ENCODE measurements at places on chromosomes 5 and 9. TPM values are rescaled to one million over a fixed set of nuclear protein-coding genes. Genes with fewer than 3 reads are reported as not detected.

Gene ANKRD20A1
- total RNA-seq = 0.78 TPM

- H3K4me1 ChIP-seq = no peaks in the 10 kb centered on the region
- no peak overlapping the region for H3K27ac ChIP-seq
- no peaks in the 10 kb centered on the region for H3K27me3 ChIP-seq
- no peak overlapping the region for H3K4me3 ChIP-seq
Measured at GRCh38 chr5:135477613-135478066, 25.5 kb upstream of the TIFAB start.

- no peak overlapping the region for H3K27ac ChIP-seq
- H3K4me3 ChIP-seq = no peak overlapping the region
- no peaks in the 10 kb centered on the region for H3K36me3 ChIP-seq
Measured at GRCh38 chr9:103245369-103245768, 250.2 kb downstream of the CYLC2 start.

Gene TNC
- 1.6 TPM for total RNA-seq

DNA sequence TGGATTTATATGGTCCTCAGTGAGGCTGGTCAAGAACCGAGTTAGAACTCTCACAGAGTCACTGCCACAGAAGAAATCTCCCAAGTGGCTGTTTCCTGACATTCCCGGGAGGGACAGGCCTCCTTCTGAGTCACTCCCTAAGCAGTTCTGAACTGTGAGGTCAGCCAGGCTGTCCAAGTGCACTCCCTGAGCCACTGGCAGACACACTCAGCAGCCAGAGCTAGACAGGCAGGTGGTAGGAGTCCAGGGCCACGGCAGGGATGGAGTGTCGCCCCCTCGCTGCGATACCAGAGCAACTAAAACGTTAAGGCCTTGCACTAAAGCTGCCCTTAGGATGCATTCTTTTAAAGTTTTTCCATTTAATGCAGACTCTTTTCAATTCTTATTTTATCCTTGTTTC lies 3.4 kb downstream of the IL4 start:
- H3K27me3 ChIP-seq = no peaks in the 10 kb centered on the region
- no peak overlapping the region for H3K4me3 ChIP-seq
- H3K36me3 ChIP-seq = no peaks in the 10 kb centered on the region
- peak; percentile 40 for DNase-seq
- H3K4me1 ChIP-seq = no peaks in the 10 kb centered on the region

Measured in body of pancreas (tissue), 4 donors.